ENCODE measurements at places on chromosomes 4 and X.
A peak's percentile ranks its signal among the peaks of the same experiment; 100 is the strongest.

- no peak for DNase-seq
Observed at GRCh38 chr4:23773884-23774636, 115.8 kb downstream of the PPARGC1A start.

DNA sequence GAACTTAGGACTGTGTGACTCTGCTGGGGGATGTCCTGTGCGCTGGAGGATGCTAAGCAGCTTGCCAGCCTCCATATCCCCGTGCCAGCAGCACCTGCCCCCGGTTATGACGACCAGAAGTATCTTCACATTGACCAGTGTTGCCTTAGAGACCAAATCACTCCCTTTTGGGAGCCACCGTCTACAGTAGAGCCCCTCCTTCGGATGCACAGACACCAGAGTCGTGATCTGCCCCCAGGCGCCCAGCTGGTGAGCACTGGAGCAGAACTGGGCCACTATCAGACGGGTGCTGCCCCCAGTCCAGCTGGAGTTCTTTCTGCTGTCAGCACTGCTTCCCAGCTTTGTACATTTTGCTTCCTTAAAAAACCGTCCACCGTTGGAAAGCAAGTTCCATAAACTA is 30.0 kb upstream of the TADA2B start:
- no peak for DNase-seq

GRCh38 chrX:387729-388128 is 1.0 kb upstream of the PPP2R3B start:
- no peak for DNase-seq

GRCh38 chrX:20527558-20528011 is 260.9 kb upstream of the RPS6KA3 start:
- peak; percentile 58 for DNase-seq

- DNase-seq, result no peak
Observed at GRCh38 chr4:83340692-83341343, 6.2 kb upstream of the HPSE start.

GRCh38 chrX:40090050-40090804 is 7.5 kb downstream of the BCOR start:
- no peak for DNase-seq

DNA sequence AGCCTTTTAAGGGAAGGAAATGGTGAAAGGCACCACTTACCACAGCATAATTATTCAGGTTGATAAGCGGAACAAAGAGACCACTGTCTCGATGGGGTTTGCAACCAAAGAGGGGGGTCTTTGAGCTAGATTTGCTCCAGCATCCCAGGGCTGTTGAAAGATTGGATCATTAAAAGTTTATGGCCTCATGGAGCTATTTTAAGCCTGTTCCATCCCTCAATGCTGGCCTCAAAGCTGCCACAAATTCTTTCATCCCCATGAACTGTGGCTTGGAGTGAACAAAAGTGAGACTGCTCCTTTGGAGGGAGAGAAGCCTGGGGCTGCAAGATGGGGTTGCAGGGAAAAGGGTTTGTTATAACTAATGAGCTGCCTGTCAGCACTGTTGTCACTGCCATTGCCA is 209.8 kb downstream of the RTL9 start:
- DNase-seq, result no peak

DNA sequence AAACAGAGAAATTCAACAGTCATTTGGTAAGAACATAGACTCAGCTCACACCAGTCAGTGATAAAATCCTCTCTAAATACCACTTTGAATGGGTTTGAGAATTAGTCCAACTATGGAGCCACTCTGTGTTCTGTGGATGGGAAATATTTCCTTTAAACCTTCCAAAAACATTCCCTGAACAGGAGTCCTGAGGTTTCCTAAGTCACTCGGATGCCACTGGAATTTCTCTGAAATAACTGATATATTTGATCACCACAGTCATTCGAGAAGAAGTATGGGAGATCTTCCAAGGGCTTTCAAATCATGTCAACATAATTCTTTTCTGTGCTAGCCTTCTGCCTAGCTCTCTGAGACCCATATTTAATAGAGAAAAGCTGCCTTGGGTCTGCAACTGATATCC is 958.6 kb downstream of the STIM2 start:
- DNase-seq, result no peak

DNA sequence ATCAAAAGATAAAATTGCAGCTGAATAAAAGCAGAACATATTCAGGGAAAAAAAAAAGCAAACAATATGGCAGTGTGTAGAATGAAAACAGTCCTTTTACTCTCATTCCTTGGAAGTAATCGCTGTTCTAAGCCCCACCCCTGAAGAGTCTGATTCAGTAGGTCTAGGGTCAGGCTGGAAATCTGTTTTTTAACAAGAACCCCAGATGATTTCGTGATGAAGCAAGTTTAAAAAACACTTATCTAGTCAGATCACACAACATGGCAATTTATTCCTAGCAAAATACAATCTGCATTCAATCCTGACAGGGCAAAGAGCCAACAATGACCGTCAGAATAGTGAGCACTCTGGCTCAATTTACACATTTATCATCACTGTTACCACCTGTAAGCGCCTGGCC is 16.1 kb downstream of the FAM120C start:
- no peak for DNase-seq

- no peak for DNase-seq
Observed at GRCh38 chr4:122728856-122729255, 3.6 kb upstream of the BBS12 start.
